Neural crest cell (in vitro differentiated cells): ENCODE measurements at places on chromosomes 2 and 18.

- no peak for DNase-seq
Measured at GRCh38 chr2:20934236-20934635, 109.6 kb downstream of the APOB start.

DNA sequence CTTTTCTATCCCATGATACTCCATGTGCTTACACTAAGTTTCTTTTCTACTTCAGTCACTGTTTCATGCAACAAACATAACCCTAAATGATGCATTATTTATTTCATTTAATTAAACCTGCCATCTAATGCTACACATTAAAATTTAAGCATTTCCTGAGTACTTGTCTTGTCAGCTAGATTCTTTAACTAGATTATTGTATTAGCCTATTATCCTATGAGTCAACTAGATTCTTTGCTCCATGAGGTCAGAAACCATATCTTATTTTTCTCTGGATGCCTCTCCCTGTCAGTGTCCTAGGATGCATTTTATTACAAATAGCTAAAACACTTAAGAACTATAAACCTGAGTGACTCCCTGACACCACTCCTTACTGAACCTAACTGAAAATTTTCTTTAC, 652.4 kb downstream of the SLC4A3 start:
- DNase-seq = no peak

DNA sequence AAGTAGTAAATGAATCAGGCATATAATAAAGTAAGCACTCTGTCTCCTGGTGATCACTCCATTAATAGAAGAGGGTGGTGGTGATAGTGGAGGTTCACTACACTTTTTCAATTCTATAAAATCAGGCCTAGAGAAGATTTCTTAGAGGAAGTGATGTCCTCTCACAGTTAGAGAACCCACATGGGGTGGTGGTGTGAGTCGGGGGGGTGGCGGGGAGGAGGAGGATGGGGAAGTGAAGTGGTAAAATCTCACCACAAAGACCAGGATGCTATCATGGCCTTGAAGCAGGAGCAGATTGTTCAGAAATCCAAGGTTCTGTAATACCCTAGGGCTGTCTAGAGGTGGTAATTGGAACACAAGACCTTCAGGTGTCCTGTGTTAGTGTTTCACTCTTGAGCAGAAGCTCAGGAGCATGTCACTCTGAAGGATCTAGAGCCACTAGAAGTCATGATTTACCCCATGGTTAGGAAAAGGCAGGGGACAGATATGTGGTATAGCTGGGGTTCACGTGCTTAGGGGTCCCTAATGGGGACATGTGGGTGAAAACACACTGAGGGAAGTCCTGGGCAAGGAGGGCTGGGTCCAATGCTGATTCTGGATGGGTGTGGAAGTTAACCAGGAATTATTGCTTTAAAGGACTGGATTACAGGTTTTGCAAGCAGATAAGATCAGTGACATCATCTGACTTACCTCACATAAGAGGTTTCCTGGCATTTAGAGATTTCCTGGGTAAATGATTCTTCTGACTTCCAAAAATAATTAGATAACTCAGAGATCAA, 31.0 kb downstream of the RNF125 start:
- DNase-seq = no peak

DNA sequence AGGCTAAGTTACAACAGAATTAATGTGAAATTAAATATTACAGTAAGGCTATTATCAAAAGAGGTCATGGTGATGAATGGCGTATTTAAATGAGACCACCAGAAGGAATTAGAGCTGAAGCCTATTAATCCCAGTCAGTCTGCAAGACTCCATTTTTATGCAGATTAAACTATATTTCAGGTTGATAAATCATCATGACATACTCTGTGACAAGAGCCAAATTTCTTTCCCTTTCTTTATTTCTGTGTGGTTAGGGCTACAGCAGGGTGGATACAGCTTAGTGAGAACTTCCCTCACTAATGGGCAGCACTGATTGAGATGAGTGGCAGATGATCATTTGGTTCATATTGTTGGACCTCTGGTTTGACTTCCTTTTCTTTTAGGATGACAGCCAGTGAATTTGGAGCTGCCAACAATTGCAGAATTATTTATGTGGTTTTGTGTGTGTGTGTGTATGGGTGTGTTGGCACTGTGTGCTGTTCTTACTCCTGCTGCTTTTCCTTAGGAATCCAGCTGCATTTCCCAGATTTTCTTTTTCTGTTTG, 481.3 kb downstream of the PIK3C3 start:
- DNase-seq = no peak

DNA sequence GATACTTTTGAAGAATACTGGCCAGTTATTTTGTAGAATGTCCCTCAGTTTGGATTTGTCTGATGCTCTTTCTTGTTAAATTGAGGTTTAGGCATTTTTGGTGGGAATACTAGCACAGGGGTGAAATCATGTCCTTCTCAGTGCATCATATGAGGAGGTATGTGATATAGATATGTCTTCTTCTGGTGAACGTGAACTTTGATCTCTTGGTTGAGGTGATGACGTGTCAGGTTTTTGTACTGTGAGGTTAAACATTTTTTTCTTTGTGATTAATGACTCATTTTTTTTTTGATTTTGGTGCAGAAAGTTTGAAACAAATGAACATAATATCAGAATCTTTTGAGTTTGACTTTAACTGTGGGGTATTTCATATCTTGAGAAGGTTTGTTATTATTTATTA, 11.0 kb downstream of the ZNF407 start:
- no peak for DNase-seq

DNA sequence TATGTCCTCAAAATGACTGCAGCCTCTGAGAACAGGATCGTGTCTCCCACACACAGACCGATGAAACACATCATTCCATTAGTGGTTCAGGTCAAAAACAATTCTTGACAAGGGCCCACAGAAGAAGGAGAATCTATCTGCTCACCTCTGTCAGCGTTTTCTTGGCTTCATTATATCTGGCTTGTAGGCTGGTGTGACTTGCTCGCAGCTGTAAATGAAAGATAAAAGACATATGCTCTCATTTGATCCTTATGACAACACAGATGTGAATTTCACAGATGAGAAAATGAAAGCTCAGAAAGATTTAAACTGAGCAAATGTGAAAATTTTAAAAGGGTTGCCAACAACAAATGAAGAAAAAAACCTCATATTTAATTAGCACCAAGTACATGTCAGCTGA, 61.6 kb downstream of the CCDC93 start:
- no peak for DNase-seq

DNA sequence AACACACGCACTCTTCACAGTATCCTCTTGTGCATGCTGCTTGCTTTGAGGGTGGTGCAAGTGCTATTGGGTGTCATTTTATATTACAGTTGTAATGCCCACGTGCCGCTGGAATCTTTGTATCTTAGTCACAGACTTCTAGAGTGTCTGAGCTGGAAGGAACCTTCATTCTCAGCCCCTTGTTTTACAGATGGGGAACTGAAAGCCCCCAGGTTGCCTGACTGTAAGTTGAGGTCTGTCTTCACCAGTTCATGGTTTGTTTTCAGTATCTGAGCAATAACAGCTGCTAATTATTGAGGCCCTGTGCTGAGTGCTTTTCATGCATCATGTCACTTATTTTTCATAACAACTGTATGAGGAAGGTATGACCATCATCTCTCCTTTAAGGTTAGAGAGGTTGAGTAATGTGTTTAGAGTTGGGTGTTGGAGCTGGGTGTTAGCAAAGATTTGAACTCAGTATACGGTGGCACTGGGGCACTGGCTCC, 77.0 kb downstream of the PRKCE start:
- no peak for DNase-seq
